Activated CD4-positive, CD25-positive, alpha-beta regulatory T cell (primary cell): ENCODE measurements at places on chromosomes 13 and 19.
A peak's percentile ranks its signal among the peaks of the same experiment; 100 is the strongest.

GRCh38 chr13:73703606-73704005 is 430.6 kb downstream of the KLF12 start:
- no peak for DNase-seq

GRCh38 chr19:54871696-54872095 is 2.3 kb upstream of the FCAR start:
- DNase-seq, result no peak

DNA sequence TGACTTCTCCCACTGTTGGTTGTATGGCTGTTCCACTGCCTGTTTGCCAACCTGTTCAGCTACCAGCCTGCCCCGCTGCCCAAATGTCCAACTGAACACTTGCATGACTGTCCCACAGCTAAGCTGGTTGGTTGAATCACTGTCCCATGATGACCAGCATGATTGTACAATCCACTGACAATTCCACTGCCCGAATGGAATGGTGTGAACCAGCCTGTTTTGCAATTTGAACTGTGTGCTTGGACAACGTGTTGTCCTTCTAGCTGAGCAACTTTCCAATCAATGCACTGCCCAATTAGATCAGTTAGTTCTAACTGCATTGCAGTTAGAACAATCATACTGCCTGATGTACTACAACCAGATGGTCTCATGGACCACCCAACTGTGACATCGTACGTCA is 8.7 kb downstream of the ADAMTS10 start:
- no peak for DNase-seq

GRCh38 chr13:45961468-45961867 is 91.1 kb downstream of the ZC3H13 start:
- DNase-seq, result no peak

- peak; percentile 25 for DNase-seq
Measured at GRCh38 chr19:12946092-12946721, 545 bp downstream of the RAD23A start.

DNA sequence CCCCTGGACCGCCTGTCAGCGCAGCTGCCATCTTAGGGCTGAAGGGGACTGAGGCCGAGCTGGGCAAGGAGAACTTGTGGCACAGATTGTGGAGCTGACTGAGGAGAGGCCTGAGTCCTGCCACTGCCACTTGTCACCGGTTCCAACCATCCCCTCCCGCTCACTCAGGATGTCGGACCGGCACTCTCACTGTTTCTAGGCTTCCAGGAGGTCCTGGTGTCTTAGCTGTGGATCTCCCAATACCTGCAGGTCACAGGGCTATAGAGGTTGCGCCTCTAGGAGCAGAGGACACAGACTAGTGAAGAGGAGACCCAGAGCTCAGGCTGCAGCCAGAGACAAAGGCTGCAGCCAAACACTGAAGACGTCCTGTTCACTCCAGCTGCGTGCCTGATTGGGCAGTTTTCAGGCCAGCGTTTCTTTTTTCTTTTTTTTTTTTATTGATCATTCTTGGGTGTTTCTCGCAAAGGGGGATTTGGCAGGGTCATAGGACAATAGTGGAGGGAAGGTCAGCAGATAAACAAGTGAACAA is 15.3 kb upstream of the ZNF486 start:
- no peak for DNase-seq

DNA sequence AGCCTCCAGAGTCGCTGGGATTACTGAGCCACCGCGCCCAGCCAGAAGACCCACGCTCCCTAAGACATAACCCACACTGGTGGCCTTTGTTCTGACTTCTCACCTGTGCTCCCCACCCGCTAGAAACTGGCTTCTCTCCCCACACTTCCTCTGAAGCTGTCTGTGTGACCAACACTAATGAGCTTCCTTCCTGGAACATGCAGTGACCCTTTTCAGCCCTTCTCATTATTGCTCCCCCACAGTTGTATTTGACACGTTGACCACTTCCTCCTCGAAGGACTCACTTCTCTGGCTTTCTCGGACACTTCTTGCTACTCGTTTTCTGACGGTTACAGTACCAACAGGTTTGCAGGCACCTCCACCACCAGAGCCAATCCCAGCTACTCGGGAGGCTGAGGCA is 10.9 kb downstream of the NCR1 start:
- no peak for DNase-seq

- no peak for DNase-seq
Measured at GRCh38 chr13:70107125-70107497, 515 bp upstream of the ATXN8OS start.

GRCh38 chr19:19743176-19743575 is 10.3 kb upstream of the ZNF14 start:
- no peak for DNase-seq

- no peak for DNase-seq
Measured at GRCh38 chr13:22428188-22428828, 752.5 kb upstream of the SGCG start.
